Femur (tissue), 1 donor: ENCODE measurements at places on chromosomes 13 and 19.

GRCh38 chr13:53090461-53090860 is 61.8 kb downstream of the OLFM4 start:
- DNase-seq = no peak

GRCh38 chr13:19605161-19605955 is 28.1 kb upstream of the MPHOSPH8 start:
- no peak for DNase-seq

DNA sequence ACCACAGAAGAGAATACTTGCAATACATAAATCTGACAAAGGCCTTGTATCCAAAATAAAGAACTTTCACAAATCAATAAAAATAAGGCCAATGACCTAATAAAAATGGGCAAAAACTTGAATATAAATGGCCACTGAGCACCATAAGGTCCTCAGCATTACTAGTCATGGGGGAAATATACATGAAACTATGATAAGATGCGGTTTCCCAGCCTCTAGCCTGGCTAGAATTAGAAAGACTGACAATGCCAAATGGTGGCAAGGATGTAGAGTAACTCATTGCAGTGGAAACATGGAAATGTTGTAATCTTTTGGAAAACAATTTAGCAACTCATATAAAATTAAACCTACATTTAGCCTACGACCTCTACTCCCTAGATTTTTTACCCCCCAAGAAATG is 227.1 kb downstream of the GGACT start:
- DNase-seq = no peak

DNA sequence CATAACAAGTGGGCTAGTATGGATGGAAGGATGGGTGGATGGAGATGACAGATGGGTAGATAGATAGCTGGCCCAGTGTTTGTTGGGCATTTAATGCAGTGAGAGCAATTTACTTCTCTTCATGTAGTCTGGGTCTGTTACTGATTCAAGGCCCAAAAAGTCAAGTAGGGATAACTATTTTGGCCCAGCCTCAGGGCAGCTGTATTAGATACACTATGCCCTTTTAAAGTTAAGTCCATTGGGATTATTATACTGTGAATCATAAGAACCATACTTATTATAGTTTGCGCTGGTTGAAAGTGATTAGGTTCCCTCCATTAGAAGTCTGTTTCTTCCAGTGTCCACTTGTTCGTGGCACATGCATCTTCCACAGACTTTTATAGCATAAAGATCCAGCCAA is 4.7 kb downstream of the ITGBL1 start:
- no peak for DNase-seq

DNA sequence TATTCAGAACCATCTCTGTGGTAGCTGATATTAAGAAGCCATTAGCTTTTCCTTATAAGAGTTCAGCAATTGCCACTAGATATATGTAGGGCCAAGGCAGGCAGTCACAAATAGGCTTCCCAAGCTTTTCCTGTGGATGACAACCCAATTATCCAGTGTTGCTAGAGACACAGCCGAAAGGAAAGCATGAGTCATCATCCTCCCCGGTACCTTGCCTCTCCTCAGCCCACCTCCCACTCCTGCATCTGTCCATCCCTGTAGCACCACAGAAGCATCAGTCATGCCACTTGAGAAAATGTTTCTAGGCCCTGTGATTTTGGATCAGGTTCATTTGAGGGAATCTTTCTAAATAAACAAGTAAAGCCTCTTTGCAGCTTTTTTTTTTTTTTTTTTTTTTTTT is 204.3 kb downstream of the DNAJC15 start:
- no peak for DNase-seq

- DNase-seq = no peak
Observed at GRCh38 chr13:80939581-80939980, 598.7 kb upstream of the SPRY2 start.

DNA sequence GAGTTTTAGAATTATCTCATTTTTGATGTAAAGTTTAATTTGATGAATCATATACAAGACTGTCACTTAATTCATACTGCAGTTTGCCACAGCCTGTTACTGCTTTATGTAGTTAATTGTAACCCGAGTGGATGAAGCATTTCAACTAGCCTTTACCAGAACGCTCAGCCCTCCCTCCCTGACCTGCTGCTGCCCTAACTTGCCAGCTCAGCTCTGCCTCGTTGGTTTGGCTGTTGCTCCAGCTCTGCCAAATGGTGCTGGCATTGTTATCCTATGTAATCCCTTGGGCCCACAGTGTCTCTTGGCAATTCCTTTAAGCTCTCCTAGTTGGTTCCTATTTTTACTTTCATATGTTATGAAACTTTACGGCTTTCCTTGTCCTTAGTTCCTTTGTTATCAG is 113.3 kb downstream of the LMO7 start:
- DNase-seq = no peak

- DNase-seq = no peak
Observed at GRCh38 chr19:1177322-1178114, 3.5 kb upstream of the SBNO2 start.

- DNase-seq = no peak
Observed at GRCh38 chr13:24005755-24006281, 108.5 kb upstream of the C1QTNF9B start.

DNA sequence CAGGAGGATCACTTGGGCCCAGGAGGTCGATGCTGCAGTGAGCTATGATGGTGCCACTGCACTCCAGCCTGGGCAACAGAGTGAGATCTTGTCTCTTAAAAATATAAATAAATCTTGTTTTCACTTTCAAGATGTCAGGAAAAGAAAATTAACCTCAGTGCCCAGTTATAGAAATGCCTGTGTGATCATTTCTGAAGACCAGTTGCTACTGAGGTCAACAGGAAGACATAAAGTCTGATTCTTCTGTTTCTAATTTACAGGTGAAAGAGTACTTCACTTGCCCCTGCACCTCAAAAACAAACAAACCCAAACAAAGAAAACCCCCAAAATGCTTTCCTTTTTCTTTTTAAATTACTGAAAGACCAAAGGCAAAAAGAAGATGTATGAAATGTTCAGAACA is 174.3 kb upstream of the NBEA start:
- DNase-seq = no peak

GRCh38 chr13:83503424-83503823 is 378.9 kb downstream of the SLITRK1 start:
- no peak for DNase-seq

DNA sequence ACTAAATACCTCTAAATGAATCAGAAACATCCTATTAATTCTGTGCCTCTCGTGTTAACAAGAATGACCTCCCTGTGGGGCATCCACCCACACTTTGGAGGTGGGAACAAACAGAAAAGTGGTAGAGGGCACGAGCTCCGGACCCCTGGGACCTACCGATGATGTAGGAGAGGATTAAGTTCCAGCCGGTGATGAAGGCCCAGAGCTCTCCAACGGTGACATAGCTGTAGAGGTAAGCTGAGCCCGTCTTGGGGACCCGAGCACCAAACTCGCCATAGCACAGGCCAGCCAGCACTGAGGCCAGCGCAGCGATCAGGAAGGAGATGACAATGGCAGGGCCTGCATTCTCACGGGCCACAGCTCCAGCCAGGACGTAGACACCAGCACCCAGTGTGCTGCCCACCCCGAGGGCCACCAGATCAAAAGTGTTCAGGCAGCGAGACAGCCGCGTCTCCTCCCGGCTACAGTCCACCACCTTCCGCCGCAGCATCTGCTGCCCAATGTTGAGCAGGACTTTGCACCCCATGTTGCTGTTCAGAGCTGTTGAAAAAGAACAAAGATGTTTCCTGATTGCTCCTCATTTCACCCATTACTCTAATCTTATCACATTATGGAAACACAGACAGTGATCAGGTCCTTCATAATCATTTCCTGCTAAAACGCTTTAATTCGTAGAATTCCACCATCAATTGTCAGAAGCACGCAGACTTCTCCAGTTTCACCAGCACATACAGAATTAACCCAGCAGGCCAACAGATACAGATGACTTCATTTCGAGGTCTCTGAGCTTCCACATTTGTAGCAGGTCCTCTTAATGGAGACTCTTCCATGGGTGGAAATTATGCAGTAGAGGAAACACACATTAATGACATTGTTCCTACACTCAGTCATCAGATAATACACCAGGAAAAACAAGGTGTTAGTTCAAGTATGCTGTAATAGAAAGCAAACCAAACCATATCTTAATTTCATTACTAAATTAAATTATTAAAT is 59.5 kb downstream of the SLC7A1 start:
- DNase-seq = no peak

DNA sequence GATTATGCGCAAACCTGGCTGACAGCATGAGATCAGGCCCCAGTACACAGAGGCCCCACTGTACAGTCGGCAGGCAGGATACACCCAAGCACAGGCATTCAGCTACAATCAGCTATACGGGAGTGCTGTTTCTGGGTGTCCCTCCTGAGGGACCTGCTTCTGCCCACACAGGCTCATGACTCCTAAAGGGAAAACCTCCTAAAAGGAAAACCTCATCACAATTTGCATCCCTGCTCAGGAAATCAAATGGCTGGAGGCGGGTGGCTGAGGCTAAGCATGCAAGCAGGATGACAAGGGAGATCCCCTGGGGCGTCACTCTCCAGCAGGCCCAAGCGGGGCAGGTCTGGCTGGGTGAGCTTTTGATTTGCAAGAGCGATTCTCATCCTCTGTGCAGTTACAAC is 99.8 kb downstream of the CRYL1 start:
- DNase-seq = no peak

- DNase-seq = no peak
Observed at GRCh38 chr13:75395901-75396300, 86.1 kb downstream of the TBC1D4 start.

DNA sequence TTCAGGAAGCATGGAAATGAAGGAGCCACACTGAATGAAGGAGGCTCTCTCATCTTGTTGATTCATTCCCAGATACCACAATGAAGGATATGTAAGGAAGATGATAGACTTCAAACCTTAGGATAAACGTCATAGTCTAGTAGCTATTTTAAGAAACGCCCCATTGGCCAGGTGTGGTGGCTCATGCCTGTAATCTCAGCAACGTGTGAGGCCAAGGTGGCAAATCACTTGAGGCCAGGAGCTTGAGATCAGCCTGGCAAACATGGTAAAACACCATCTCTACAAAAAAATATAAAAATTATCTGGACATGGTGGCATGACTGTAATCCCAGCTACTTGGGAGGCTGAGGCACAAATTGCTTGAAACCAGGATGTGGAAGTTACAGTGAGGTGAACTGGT is 17.1 kb upstream of the ZNF841 start:
- DNase-seq = no peak

- DNase-seq = no peak
Observed at GRCh38 chr13:93932901-93933300, 546.6 kb downstream of the DCT start.

- DNase-seq = no peak
Observed at GRCh38 chr13:37531049-37531448, 67.5 kb downstream of the POSTN start.

GRCh38 chr13:32315238-32316027 is at the start of the genes BRCA2 and ZAR1L:
BRCA2 (plus strand) TSS chr13:32315508; CDS start chr13:32316461, 953 bp downstream.
ZAR1L (minus strand) TSS chr13:32315363; CDS start chr13:32311925, 3,438 bp downstream.
- peak; percentile 95 for DNase-seq

DNA sequence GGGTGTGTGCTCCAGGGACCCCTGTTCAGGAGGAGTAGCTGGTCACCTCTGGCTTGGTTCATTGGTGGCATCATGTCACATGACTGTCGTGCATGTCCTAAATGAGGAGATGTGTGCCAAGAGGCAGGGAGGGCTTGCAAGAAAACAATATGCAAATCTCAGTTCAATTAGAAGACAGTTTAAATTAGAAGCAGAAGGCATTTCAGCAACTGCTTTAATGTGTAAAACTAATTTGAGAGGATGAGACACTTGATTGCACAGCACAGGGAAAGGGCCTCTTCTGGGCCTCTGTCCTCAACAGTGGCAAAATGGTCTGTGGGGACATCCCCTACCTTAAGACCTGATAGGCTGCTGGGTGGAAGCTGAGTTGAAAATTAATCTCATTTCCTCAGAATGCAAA is 54.6 kb downstream of the SPATA13 start:
- DNase-seq = no peak
